ENCODE measurements at places on chromosomes 1 and 21. TPM values are rescaled to one million over a fixed set of nuclear protein-coding genes. Genes with fewer than 3 reads are reported as not detected.
A peak's percentile ranks its signal among the peaks of the same experiment; 100 is the strongest.

DNA sequence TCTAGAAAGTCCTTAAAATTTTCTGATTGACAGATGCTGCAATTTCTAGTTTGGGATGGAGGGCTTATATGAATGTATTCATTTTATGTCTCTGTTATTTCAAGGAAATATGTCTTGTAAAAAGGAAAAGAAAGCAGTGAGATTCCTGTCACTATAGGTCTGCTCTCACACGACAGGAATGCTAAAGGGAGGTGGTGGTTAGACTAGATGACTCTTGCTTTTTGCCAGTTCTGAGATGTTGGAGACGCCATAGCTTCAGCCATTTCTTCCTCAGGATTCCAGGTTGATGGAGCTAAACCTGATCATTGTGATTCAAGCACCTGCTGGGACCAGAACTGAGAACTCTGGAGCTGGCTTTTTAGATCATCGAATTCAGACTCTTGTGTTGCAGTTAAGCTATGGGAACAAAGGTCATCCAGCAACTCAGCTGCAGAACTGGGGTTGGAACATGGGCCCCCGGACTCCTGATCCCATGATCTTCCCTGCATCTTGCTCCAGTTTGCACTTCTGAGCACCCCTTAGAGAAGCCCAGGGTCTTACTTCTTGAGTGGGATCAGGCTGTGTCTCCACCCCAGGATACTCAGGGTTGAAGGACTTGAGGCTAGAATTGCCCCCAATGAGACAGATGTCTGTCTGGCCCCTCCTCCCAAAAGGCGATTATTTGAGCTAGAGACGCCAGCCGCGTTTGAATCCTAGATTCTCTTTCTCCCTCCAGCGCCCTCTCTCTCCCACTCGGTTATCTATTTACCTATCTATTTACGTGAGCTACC is 46.7 kb upstream of the FOXO6 start:
- no peak for DNase-seq

DNA sequence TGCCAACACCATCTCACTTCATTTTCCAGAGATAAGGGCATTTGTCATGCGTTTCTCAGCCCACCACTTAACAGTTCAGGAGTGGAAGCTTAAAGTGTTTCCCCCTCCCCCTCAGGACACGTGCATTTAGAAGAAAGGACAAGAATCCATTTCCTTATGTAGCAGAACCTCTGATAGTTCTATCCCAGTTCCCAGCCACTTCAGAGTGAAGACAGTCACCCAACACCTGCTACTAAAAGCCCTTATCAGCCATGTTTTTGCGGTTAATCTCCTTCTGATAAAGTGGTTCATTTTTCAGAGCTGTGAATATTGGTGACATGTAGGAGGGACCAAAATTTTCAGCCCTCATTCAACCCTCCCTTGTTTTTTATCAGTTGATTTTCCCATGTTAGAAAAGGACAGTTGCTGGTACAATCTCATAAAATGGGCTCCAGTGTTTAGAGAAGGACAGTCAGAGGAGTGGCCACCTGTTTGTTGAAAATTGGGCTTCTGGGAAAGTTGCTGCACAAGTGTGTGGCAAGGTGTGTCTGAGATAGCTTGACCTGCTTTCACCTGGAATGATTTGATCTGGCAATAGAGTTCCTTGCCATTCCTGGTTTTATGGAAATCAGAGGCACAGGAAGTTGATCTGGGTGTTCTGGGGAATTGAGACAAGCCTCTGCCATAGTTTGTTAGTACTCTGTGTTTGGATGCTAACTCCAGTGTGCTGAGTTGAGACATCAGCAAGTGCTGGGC is 114.0 kb downstream of the PPP1R12B start:
- no peak for DNase-seq

DNA sequence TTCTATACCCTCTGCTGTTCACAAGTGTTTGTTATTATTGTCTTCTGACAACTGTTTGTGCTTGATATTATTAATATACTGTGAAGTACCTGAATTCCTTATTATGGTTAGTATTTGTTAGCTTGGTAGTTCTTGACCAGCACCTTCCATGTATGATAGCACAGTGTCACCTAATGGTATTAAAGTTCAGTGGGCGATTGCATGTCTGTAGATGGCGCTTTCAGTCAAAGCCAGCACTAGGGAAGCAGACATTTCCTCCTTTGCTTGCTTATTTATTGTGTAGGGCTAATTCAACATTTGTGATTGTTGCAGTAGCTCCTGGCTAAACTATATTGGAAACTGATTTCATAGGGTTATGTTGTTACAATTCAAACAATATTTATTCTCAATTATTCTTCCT is 218.0 kb downstream of the ZP4 start:
- no peak for DNase-seq

Gene GNL2
- 71.4 TPM for total RNA-seq

- DNase-seq = peak; percentile 32
Observed at GRCh38 chr1:24898152-24898908, 31.7 kb downstream of the RUNX3 start.

DNA sequence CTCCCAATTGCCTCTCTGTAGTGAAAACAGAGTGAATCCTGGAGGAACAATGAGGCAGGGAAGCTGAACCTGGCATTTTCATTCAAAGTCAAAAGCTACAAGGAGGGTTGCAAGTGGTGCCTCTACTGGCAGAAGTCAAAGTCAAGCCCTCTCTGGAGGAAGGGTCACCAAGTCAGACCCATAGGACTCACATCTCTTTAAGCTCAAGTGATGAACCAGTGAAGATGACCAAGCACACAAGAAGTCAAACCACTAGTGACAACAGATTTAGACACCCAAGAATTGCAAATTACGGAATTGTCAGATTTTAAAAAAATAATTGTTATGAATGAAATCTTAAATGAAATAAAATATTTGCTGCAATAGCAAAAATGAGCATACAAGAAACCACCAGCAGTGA is 81.1 kb upstream of the ATP1B1 start:
- DNase-seq = no peak

GRCh38 chr21:18252680-18253079 is 8.0 kb downstream of the CHODL start:
- no peak for DNase-seq

Gene SAMSN1
- total RNA-seq = 48.7 TPM

GRCh38 chr1:110050602-110051261 is 16.3 kb downstream of the STRIP1 start:
- DNase-seq = no peak

- DNase-seq = no peak
Observed at GRCh38 chr1:33615546-33615945, 143.1 kb downstream of the ZSCAN20 start.

Gene PROK1
- total RNA-seq = not detected

GRCh38 chr1:59978026-59978425 is 51.5 kb upstream of the CYP2J2 start:
- no peak for DNase-seq

GRCh38 chr1:212688341-212689047 is 11.1 kb downstream of the BATF3 start:
- no peak for DNase-seq

GRCh38 chr1:108881369-108881768 is 4.6 kb downstream of the GPSM2 start:
- no peak for DNase-seq

Gene MPL
- not detected for total RNA-seq

GRCh38 chr1:11813021-11813420 is 7.0 kb downstream of the CLCN6 start:
- no peak for DNase-seq

Gene PRELP
- total RNA-seq = not detected

Gene MCOLN2
- total RNA-seq = 60.1 TPM

- no peak for DNase-seq
Observed at GRCh38 chr1:220564216-220564615, 36.3 kb downstream of the MARK1 start.

DNA sequence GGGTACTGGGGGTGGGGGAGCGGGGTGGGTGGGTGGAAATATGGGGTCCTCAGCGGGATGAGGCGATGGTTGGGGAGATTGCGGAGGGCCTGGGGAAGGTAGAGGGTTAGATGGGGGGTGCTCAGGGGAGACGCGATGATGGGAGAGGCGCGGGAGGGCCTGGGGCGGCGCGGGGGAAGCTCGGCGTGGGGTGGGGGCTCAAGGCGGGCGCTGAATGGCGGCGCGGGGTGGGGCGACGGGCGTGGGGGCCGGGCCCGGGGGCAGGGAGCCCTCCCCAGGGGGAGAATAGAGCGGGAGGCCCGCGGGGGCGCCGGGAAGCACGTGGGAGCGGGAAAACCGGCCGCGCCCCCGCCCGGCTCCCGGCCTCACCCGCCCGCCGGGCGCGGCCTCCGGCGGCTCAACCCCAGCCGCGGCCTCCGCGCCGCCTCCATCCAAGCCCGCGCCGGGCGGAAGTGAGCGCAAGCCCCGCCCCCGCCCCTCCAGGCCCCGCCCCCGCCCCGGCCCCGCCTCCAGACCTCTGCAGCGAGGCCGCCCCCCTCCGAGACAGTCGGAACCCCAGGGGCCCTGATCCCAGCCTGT is at the start of gene FAAP20:
Gene FAAP20, minus strand, starts transcription at position 454 of the 579 bp plus-strand sequence. Its CDS starts 23 bp downstream, at position 431.
- DNase-seq = no peak

DNA sequence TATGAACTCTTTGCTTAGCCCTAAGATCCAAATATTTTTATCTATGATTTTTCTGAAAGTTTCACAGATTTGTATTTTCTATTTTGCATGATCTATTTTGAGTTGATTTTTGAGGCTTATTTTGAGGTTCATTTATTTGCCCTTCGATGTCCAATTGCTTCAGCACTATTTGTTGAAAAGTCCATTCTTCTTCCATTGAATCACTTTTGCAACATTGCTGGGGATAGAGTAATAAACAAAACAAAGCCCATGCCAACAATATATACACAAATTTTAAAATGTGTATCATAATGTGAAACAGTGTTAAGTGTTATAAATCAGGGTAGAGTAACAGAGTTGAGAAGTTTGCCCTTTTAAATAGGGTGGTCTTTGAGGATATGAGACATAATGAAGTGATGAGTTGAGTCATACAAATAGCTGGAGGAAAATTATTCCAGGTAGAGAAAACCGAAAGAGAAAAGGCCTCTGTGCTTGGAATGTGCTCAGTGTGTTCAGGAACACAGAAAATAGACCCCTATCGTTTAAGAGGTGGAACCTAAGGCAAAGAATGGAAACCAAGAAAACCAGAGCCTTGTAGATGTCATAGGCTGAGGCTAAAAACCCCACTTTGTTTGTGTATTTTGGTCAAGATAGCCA is 172.7 kb upstream of the NR5A2 start:
- DNase-seq = no peak

DNA sequence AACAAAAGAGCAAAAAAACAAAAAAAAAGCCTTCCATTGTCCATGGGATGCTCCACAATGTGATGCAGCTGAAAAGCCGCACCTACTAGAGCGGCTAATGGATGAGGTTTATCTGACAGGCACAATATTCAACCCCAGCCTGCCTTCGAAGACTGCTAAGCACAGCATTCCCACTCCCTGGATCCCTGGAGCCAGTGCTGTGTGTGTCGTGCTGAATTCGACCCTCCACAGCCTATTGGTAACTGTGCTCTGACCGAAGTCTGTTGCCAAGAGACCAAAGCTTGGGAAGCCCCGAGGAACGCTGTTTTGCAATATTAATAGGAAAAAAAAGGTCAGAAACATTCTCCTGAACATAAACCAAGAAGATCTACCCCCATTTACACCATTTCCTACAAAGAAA is 57.2 kb upstream of the PUM1 start:
- DNase-seq = no peak

Gene C1orf167
- total RNA-seq = not detected

DNA sequence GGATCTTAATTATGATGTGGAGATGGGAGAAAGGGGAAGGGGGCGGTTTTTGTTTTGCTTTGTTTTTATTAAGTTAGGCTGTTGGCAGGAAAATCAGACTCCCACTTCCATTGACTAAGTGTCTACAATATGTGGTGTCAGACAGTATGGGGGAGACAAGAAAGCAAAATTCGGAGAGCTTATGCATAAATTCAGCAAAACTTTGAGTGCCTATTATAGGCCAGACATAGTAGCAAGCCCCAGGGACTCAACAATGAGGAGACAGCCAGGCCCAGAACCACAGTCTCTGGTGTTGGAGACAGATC is 835 bp upstream of the TSPAN2 start:
- DNase-seq = no peak

GRCh38 chr1:162901243-162901642 is 40.3 kb upstream of the CCDC190 start:
- no peak for DNase-seq

DNA sequence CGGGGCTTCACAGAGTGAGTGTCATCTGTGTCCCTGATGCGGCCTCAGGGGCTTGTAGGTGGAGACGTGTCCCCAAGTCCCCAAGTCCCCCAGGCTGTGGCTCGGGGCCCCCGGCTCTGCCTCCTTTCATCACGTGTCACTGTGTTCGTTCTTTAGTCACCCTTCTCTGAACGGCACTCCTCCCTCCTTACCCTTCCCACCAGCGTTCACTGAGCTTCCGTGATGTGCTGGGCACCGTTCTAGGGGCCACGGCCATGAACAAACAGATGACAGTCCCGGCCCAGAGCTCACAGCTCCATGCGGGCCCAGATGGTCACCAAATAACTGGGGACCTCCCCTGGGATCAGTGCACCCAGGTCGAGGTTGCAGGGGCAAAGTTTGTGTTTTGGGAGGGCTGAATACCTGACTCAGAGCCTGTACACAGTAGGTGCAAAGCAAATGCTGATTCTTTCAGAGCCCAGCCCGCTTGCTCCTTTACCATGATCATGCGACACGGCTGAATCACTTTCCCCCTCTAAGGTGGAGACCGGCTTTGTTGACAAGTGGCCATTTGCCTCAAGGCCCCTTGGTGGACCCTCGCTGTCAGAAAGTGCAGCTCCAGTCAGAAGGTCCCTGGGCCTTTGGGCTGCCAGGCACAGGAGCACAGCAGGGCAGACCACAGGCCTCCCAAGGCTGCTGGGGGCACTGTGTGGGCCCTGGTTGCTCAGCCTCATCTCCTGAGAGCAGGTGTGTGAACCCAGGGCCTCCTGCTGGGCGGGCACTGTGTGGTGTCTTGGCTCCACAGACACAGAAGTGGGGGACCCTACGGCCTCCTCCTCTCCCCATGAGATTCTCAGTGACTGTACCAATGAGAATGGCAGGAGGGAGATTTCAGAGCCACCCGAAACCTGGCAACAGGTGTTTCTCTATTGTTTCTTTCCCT is 592.5 kb downstream of the PTPRU start:
- DNase-seq = no peak

Gene MYOM3
- not detected for total RNA-seq

GRCh38 chr1:153535242-153536011 is at the start of gene S100A6:
Gene S100A6, minus strand, starts transcription at chr1:153535991. Its CDS starts 652 bp downstream, at chr1:153535339.
- no peak for DNase-seq

Gene IL20
- not detected for total RNA-seq
